Stimulated activated CD8-positive, alpha-beta memory T cell treated with anti-CD3 and anti-CD28 coated beads, Interleukin-4, amount 100 ng/mL, for 24 hours (primary cell): ENCODE measurements at places on chromosomes 12 and 14.

DNA sequence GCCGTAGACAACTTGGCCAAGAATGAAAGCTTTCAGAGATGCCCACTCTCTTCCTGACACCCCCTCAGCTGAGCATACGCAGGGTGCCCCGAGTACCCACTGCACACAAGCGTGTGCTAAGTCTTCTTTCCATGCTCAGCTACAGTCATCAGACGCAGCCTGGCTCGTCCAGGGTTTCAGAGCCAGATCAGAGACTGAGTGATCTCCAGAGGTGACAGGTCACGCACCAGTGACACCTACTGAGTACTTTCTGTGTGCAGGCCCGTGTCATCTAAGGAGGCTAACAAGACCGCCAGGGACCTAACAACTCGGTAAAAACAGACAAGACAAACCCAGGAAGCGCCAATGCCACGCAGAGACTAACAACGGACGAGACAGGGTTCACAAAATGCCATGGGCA is 25.1 kb downstream of the STX2 start:
- no peak for DNase-seq

DNA sequence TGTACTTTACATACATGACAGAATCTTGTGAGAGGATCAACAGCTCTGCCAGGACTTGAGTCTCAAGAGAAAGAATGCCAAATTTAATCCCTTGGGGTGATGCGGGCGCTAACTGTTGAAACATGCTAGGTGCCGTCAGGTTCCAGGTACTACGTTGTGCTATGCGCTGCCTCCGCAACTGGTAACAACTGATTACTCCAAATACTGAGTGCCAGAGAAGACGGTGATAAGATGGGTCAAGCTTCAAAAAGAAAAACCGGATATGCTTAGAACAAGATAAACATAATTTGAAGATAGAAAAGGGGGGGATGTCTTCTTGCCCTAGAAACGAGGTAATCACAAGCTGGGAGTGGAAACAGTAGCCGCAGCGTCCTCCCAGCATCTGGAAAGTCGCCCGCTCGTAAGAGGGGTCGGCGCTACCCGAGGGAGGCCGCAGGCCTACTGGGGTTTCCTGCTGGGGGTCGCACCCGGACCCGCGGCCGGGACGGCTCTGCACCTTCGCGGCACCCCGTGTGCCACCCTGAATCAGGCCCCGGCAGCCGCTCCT is 678 bp downstream of the ZBTB25 start:
- DNase-seq, result no peak

GRCh38 chr12:27578689-27579372 is 54.8 kb downstream of the PPFIBP1 start:
- DNase-seq, result no peak

DNA sequence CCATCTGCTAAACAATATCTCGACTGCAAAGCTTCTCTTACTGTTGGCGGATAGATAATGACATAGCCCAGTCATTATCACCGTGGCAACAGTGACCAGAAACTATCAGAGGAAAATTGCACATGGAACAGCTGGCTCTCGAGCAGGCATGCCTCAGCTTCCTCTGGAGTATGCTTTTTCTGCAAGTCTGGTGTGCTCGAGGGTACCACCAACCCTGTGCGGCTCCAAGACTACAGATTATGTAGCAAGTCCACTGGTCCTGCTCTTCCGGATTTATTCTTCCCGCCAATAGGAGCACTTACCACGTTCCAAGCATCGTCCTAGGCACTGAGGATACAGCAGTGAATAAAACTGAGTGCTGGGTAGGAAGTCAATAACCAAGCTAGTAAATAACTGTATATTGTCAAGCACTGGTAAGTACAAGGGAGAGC is 1.4 kb upstream of the GLRX5 start:
- no peak for DNase-seq

DNA sequence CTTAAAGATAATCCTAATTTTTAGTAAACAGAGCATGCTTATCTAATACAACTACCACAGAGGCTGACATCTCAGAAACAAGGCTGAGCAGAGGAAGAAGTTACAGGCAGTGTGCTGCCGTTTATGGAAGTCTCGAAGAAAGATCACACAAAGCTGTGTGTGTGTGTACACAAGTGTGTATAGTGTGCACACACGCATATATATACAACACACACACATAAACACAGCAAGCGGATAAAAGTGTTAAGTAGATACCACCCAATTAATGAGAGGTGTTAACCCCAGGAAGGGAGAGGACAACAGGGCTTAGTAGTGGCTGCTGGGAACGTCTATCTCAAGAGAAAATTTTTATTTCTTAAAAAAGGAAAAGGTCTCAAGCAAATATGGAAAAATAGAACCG is 15.3 kb downstream of the CCDC88C start:
- no peak for DNase-seq

GRCh38 chr14:73775339-73776193 is 61.4 kb upstream of the PNMA1 start:
- DNase-seq, result no peak

DNA sequence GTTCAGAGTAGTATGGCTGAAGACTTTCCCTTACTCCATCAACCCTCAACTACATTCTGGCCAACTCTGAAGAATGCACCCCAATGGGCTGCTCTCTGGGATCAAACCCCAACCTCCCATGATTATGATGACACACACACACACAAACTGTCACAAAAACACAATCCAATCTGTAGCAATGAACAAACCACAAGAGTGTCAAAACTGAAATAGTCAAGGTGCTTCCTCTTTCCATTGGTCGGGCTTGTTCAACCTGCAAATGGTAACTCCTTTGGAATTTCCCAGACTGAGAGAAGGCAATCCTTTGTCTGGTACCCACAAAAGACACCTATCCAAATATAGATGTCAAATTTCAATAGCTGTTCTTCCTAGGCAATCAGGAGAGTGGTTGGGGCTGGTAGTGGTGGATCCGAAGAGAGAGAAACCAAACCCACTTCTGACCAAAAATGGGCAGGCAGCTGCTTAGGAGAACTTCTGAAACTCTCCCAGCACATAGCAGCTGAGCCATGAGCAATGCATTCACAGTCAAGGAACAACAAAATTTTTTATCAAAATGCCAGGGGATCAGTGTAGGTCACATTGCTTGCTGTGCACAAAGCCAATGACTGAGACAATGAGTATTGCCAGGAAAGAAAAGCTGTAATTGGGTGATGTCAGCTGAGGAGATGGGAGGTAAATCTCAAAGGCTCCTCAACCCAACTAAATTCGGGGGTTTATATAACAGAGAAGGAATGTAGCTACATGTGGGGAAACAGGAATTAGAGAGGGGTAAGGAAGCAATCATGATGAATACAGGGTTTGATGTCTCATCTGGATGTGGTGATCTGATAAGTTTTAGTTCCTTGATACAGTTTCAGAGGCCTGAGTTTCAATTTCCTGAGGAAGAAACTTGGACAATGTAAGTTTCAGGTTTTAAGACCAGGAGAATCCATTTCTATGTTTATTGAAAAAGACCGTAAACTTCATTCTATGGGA is 191.4 kb downstream of the KITLG start:
- no peak for DNase-seq

DNA sequence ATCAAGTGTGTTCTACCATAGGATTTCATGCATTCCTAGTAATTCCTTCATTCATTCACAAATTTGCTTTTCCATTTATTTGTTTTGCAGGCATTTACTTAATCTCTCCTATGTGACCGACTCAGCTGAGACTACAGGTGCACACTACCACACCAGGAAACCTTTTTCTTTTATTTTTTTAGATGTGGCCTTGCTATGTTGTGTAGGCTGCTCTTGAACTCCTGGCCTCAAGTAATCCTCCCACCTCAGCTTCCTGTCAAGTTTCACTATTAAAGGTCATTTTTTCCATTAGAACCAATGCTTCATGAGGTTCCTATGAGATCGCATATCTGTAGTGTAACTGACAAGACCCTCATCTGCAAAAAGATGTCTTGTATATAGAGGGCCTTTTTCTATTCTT is 1218.7 kb downstream of the VRK1 start:
- no peak for DNase-seq
